ENCODE measurements at places on chromosomes 7 and 10. TPM values are rescaled to one million over a fixed set of nuclear protein-coding genes. Genes with fewer than 3 reads are reported as not detected.

DNA sequence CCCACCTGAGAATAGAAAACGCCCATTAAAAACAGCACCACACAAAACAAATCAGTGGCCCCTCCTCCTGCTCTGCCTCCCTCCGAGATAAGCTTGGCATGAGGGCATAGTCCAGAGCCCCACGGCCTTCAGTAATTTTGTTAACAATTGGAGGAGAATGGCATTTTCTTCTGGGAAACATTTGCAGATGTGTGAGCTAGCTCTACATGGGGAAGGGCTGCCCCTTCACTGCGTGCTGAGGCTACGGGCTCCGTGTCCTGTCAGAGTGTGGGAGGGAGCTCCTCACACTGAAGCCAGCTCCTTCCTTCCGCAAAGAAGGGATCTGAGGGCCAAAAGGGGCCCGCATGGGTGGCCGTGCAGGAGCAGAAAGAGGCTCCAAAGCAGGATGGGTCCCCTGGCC is 15.2 kb downstream of the GRK5 start:
- DNase-seq = no peak

DNA sequence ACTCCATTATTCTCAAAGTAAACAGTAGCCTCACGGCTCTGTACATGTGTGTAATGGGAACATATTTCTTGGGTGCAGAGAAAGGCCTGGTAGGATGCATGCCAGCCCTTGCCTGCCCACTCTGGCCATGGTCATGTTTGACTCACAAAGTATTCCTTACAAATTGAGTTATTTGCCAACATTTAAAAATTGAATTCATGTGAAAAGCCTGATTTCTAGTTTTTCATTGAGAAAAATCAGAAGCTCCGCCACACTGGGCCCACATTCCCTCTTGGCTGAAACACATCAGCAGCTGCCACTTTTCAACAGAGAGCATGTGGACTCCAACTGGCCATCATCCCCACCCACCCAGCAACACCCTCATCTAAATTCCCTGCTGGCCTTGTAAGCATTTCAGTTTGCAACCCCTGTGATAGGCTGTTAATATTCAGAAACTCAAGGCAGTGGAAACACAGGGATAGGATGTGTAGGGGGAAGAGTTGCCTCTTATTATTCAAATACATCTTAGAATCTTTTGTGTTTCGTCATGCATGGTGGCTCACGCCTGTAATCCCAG is 40.9 kb downstream of the CDH23 start:
- DNase-seq = no peak

DNA sequence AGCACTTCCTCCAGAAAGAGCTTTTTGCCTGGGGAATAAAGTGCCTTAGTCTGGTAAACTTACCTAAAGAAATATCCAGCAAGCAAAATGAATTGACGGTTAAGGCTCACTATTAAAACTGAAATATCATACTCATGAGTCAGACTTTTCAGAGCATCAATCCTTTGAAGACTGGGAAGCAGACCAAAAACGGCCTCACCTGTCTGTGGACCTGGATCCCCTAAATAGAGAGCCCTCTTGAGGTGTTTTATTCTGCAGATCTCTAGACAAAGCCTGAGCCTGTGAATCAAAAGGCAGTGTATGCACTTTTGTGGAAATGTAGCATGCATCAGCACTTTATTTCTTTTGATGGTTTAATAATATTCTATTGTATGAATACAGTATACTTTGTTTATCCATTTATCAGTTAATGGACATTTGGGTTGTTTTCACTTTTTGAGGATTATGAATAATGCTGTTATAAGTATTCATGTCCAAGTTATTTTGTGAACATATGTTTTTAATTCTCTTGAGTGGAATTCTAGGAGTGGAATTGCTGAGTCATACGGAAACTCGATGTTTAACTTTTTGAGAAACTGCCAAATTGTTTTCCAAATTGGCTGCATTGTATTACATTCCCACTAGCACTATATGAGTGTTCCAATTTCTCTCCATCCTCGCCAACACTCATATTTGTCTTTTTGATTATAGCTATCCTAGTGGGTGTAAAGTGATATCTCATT is 449.0 kb upstream of the IGFBP3 start:
- DNase-seq = no peak

DNA sequence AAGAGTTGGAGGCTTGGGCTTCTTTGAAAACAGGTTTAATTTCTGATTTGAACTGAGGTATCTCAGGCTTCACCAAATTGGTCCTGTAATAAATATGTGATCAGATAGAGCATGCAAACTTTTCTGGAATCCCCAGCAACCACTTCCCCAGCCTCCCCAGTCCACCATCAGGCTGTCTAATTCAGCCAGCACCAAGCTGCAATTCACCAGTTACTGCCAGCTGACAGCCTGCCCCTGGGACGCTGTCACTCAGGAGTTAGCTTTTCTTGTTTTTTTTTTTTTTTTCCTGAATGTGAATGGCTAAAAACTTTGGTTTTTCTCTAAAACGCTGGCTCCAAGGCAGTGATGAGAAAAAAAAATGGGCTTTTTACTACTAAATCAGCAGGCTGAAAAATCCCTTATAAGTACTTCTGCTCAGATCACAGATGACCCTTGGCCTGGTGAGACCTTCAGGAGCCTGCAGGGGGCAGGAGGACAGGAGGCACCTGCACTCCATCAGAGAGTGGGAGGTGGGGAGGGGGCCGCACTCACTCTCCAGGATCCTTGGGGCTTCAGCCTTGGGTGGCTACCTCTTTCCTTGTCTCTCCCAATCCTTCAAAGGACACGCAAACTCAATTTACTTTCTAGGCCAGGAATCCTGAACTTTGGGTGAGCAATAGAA is 349.4 kb downstream of the GATA3 start:
- DNase-seq = no peak

- no peak for DNase-seq
Measured at GRCh38 chr7:589781-590575, 70.3 kb upstream of the PDGFA start.

DNA sequence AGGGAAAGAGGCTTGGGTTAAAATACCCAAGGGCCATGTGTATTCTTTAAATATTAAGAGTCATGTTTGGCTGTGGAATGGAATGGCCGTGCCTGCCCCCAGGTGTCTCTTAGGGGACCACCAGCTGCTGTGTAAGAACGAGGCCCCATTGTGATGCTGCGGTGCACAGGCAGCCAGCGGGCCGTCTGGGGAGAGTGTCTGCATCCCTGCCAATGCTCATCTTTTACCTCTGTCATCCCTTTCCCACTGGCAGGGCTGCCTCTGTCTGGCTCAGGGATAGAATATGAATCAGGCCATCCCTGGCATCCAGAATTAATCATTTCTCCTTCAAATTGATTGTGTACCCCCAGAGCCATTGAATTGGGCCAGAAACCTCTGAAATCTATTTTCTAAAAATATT is 137.8 kb upstream of the GALNT17 start:
- no peak for DNase-seq

- no peak for DNase-seq
Measured at GRCh38 chr10:24908793-24909423, 43.5 kb downstream of the PRTFDC1 start.

DNA sequence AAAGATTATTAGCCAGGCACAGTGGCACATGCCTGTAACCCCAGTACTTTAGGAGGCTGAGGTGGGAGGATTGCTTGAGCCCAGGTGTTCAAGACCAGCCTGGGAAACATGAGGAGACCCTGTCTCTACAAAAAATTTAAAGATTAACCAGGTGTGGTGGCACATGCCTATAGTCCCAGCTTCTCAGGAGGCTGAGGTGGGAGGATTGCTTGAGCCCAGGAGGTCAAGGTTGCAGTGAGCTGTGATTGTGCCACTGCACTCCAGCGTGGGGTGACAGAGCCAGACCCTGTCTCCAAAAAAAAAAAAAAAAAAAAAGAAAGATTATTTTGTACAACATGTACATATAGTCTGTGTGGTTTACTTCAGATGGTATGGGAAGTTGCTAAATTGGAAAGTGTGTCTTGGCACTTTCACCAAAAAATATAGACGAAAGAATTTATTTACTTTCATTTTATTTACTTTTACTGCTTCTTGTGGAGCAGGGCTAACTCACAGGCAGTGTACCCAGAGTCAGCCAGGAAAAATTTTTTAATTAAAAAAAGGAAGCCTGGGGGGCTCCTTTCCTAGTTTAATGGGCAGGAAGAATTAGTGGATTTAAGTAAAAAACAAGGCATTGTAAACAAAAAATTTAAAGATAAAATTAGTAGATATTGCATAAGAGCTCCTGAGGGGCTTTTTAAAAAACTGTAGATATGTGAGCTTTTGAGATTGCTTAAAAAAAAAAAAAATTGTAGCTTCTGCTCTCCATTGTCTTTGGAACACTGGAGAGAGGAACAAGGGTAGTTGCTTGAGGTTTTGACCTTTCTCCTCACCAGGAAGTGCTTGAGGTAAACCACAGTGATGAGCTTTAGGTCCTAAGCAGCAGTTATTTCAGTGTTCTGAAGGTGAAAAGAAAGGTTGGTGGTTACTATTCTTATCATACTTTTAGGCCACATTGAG is 44.6 kb upstream of the VDAC2 start:
- no peak for DNase-seq

- DNase-seq = no peak
Measured at GRCh38 chr7:70384891-70385290, 747.1 kb upstream of the GALNT17 start.

- DNase-seq = no peak
Measured at GRCh38 chr10:48690791-48691660, 6.4 kb downstream of the WDFY4 start.

GRCh38 chr10:30499816-30500215 is 65.8 kb downstream of the MAP3K8 start:
- no peak for DNase-seq

- DNase-seq = no peak
Measured at GRCh38 chr7:29274146-29275017, 79.8 kb downstream of the CHN2 start.

GRCh38 chr7:134060874-134061273 is 66.3 kb upstream of the LRGUK start:
- no peak for DNase-seq

DNA sequence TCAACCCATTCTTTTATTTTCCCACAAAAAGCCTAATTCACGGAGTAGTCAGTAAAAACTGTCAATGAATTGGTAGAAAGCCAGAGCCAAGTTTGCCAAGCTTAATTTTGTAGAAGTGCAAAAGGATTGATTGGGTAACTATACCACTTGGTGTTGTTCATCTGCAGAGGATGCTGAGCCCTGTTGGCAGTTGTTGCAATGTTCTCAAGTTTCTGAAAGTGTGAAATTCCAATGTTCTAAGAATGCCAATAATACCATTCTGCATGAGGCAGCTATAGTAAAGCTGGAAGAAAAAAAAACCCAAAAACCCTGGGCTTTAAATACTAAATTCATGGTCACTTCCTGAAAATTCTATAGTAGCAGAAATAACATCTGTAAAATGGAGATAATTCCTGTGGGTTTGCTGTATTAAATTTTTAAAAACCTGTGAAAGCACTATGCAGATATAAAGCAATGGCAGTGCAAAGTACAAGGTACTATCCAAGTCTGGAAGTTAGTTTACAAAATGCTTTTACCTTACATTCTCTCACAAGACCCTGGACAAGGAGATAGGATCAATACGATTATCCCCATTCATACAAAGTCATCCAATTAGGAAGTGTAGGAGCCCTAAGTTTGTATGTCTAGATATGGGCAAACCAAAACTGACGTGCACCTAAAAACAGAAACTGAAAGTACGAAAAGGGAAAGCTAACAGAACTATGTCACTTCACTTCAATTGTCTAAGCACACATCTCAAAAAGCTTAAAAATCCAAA is 6.0 kb upstream of the PON1 start:
- DNase-seq = no peak

GRCh38 chr10:4270116-4270515 is 485.1 kb upstream of the KLF6 start:
- DNase-seq = no peak

DNA sequence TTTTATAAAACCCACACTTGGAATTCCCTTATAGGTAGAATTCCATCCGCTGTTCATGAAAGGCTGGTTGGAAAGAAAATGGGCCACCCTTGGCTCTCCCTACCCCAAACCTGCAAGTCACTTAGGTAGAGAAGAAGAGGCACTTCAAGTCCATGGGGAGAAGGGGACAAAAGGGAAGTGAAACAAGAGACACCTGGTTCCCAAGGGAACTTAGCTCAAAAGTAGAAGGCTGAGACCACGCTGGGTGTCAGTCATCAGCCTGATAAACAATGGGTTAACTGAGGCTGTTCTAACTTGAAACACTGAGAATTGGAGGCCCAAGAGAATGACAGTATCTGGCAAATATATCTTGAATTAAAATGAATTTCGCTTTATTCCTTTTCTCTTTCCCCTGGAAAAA is 330.8 kb upstream of the NFE2L3 start:
- no peak for DNase-seq

- DNase-seq = no peak
Measured at GRCh38 chr10:35378541-35379210, 42.4 kb downstream of the CCNY start.

DNA sequence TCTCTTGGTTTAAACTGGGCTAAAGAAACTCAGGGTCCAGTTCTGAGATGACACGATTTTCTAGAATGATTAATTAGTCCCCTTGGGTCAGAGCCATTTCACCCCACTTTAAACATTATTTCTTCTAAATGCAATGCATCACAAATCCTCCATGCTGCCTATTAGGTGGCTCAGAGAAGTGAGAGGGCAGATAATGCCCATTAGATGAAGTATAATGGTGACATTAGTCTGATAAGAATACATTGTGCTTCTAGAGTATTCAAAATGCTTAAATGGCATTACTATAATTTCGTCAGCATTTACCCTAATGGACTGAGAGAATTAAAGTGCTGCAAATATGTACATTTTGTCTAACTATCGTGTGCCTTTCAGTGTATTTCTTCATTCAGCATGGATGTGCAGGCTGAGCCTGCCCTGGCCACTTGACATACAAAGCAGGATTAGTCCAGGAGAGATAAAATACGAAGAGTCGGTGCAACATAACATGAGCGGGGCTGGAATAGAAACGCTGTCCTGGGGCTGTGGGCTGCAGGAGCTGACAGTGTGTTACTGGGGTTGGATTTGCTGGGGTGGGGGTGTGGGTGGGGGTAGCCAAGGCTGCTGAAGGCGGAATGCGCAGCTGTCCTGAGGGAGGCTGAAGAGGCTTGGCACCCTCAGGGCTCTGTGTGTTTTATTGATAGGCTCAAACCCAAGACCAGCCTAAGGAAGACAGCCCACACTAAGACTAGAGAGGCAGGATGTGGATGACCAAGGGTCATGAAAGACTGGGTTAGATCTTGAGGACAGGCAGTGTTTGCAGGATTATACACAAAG is 52.8 kb upstream of the KLF6 start:
- no peak for DNase-seq

GRCh38 chr10:6563731-6564130 is 16.3 kb downstream of the PRKCQ start:
- DNase-seq = no peak

- DNase-seq = no peak
Measured at GRCh38 chr10:79072041-79072441, 3.3 kb downstream of the ZMIZ1 start.

DNA sequence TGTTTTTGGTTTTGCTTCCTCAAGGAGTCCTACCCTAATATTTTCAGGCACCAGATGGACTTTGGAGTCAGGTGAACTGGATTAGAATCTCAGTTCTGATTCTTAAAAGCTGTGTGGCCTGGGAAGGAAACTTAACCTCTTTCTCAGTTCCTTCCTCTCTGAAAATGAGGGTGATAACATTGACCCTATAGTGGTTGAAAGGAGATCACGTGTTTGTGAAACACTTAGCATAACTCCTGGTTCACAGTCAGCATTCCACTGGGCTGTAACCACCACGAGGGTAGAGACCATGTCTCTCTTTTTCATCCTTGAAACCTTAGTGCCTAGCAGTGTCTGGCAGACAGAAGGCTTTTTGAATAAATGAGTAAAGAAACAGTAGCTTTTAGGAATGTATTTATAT is 16.7 kb downstream of the LSMEM1 start:
- no peak for DNase-seq

- no peak for DNase-seq
Measured at GRCh38 chr10:28714401-28715053, 37.2 kb downstream of the BAMBI start.

The SPDYE5 gene
- not detected for total RNA-seq

The ASAH2 gene
- total RNA-seq = 0.66 TPM

The CREB3L2 gene
- 73.0 TPM for total RNA-seq

The SUN3 gene
- total RNA-seq = not detected
